ENCODE measurements at places on chromosomes 7 and 10. TPM values are rescaled to one million over a fixed set of nuclear protein-coding genes. Genes with fewer than 3 reads are reported as not detected.

The CALML5 gene
- not detected for polyA plus RNA-seq

The CALHM3 gene
- not detected for polyA plus RNA-seq

The COX19 gene
- polyA plus RNA-seq = 7.3 TPM

The C7orf33 gene
- polyA plus RNA-seq = not detected

The MRPL43 gene
- 142 TPM for polyA plus RNA-seq

The ZNF365 gene
- polyA plus RNA-seq = 1.2 TPM

The SYT15 gene
- polyA plus RNA-seq = 0.68 TPM

The TSPAN13 gene
- 5.0 TPM for polyA plus RNA-seq

The COL26A1 gene
- polyA plus RNA-seq = not detected

DNA sequence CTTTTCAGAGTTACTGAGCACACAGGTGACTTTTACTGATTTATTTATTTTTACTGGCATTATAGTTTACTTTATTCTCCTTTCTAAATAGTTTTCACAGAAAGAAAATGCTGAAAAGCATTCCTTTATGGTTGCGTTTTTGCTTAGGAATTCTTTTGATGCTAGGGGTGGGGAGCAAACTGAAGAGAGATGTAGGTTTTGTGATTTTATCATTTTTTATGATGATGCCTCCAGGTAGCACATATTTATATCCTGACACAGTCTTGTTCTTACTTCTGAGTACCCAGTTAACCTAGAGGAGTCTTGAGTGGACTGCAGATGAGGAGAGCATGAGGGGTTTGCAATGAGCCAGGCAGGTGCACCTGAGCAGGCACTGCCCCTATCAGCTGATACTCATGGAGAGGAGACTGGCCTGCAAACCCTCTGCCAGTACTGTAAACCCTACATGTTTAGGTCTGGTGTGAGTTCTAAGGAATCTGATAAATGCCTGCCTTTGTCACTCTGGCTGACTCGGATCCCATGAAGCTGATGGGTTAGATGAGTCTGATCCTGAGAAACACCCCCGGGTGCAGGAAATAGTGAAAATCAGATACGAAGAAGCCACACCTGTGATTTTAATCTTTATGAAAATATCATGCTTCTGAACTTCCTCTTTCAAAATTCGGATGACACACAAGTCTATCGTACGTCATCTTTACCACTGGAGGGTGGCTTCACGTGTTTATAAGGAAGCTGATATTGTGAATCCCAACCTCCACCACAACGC lies 302.9 kb downstream of the WDR37 start:
- H3K27me3 ChIP-seq = no peaks in the 10 kb centered on the region
- no peaks in the 10 kb centered on the region for H3K36me3 ChIP-seq
- no peak for DNase-seq

GRCh38 chr10:77630507-77630848 lies 7.1 kb downstream of the KCNMA1 start:
- no peaks in the 10 kb centered on the region for H3K36me3 ChIP-seq
- H3K27ac ChIP-seq = no peak overlapping the region
- DNase-seq = no peak

DNA sequence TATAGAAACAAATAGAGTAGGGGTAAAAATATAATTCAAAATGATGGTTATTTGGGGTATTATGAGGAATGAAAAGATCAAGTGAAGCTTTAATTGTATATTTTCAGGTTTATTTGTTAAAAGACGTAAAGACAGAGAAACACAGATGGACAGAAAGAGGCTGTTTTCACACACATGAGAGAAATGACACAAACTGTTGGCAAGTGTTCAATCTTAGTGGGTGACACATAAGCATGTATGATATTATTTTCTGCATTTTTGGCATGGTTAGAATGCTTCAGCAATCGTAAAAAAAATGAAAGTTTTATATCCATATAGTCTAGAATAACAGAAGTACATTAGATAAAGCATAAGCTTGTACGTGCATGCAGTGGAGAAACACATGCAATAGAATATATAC lies 464.4 kb upstream of the AKR1E2 start:
- no peak overlapping the region for H3K4me3 ChIP-seq
- no peak for DNase-seq
- H3K27me3 ChIP-seq = no peaks in the 10 kb centered on the region
- H3K36me3 ChIP-seq = no peaks in the 10 kb centered on the region
- H3K27ac ChIP-seq = no peak overlapping the region

DNA sequence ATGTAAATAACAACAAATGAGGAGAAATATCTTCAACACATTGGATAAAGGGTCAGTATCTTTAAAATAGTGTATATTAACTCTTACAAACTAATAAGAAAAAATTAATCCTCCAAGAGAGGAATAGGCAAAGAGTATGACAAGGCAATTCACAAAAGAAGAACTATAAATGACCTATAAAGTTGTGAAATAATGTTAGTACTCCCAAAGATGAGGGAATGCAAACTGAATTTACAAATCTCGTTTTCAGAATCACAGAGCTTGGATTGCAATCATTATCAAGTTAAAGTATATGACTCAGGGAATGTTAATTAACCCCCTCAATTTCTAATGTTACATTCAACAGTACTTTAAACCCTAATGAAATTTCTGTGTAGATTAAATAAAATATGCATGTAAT lies 87.3 kb upstream of the TARP start:
- H3K4me1 ChIP-seq = no peaks in the 10 kb centered on the region
- H3K27ac ChIP-seq = no peak overlapping the region
- no peak overlapping the region for H3K4me3 ChIP-seq
- no peak for DNase-seq

GRCh38 chr7:87886875-87887274 lies 10.6 kb downstream of the DBF4 start:
- no peaks in the 10 kb centered on the region for H3K4me1 ChIP-seq
- H3K4me3 ChIP-seq = no peak overlapping the region
- H3K27me3 ChIP-seq = no peaks in the 10 kb centered on the region

GRCh38 chr10:51768886-51769465 lies 69.6 kb upstream of the CSTF2T start:
- no peak overlapping the region for H3K27ac ChIP-seq
- peaks cover 7% of the 10 kb centered on the region for H3K4me1 ChIP-seq
- no peak for DNase-seq
- H3K4me3 ChIP-seq = no peak overlapping the region

DNA sequence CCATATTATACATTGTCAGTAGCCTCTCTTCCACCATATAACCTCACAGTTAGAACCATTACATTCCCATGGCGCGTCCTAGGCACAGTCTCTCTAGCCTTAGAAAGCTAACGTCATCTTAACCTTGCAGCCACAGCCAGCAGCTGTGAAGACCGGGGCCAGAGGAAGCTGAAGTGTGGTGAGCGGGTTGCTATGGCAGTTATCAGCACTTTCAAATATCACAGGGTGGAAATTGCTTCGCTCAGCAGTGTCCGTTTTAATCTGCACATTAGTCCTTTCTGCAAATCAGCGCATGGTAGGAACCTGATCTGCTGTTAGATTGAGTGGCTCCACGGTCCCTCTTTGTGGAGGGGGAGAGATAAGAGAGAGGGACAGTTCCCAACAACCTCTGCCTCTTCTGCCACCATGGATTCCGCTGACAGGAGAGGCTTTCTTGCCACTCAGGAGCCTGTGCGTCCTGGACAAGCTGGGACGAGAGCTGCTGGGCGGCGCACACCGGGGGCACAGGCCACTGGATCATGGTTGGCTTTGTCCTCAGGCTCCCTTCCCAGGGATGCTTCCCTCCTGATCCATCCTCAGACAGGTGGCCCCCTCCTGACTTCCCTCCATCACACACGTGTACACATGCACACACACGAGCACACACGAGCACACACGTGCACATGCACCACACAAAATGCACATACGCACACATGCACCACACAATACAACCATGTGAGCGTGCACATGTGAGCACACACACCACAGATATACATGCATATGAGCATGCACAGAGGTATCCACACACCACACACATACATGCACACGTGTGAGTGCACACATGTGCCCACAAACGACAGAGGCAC lies 93.8 kb downstream of the WDR37 start:
- no peak overlapping the region for H3K27ac ChIP-seq
- no peaks in the 10 kb centered on the region for H3K36me3 ChIP-seq
- no peaks in the 10 kb centered on the region for H3K4me1 ChIP-seq
- H3K27me3 ChIP-seq = peaks cover 5% of the 10 kb centered on the region

DNA sequence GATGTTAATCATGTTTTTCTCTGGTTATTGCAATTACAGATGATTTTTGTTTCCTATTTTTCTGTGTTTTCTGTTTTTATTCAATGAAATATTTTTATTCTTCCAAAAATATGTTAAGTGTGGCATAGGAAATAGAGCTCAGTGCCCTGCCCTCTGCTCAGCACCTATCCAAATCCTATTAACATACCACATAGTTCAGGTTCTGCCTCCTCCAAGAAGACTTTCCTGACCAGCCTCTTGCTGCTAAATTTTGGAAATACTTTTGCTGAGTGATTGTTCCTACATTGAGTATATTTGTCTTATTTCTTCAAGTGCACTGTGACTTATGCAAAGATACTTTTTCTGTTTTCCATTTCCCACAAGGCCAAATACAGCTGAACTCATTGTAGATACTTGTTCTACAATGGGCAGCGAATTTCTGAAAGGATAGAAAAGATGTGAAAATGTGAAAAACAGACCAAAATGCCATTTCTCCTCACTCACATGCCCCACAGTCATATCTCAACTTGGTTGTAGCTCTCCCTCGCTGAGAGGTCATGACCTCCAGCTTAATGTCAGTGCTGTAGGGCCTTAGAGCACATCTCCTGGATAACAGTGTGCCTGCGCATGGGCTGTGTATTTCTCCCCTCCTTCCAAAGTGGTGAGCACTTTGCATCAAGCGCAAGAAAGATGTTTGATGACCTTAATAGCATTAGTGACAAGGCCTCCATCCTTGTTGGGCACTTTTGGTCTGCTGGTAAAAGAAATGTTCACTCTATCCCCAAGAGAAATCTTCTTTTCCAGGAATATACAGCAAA lies 677.3 kb downstream of the LRMDA start:
- H3K4me3 ChIP-seq = no peak overlapping the region
- H3K4me1 ChIP-seq = peaks cover 4% of the 10 kb centered on the region
- H3K36me3 ChIP-seq = no peaks in the 10 kb centered on the region
- peaks cover 6% of the 10 kb centered on the region for H3K27me3 ChIP-seq
- no peak overlapping the region for H3K27ac ChIP-seq

GRCh38 chr10:50033481-50033880 lies 34.3 kb upstream of the WASHC2A start:
- DNase-seq = peak; percentile 74
- H3K27ac ChIP-seq = no peak overlapping the region
- H3K36me3 ChIP-seq = no peaks in the 10 kb centered on the region
- H3K4me1 ChIP-seq = no peaks in the 10 kb centered on the region
- no peak overlapping the region for H3K4me3 ChIP-seq

DNA sequence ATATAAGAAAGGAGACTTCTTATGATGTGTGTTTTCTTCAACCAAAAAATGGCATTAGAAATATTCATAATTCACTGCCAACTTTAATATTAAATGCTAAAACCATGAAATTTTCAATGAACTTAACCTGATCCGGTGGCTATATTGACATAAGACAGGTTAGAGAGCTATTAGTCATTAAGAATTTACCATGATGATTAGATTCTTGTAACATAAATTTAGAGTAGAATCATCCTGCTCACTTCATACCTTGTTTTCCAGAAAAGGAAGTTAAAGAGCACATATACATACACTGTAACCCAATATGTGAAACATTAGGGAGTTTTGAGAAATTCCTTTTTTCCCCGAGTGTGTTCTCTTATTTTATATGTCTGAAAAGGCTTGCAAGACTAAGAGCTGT lies 430.3 kb upstream of the SEMA3A start:
- DNase-seq = no peak
- no peaks in the 10 kb centered on the region for H3K27me3 ChIP-seq
- H3K27ac ChIP-seq = no peak overlapping the region
- no peak overlapping the region for H3K4me3 ChIP-seq
- peaks cover 2% of the 10 kb centered on the region for H3K4me1 ChIP-seq

GRCh38 chr7:155943251-155943899 lies 131.1 kb upstream of the SHH start:
- no peaks in the 10 kb centered on the region for H3K36me3 ChIP-seq
- H3K4me3 ChIP-seq = no peak overlapping the region
- H3K27me3 ChIP-seq = no peaks in the 10 kb centered on the region
- no peak overlapping the region for H3K27ac ChIP-seq

- H3K27ac ChIP-seq = peak overlapping the region; percentile 77
- H3K27me3 ChIP-seq = no peaks in the 10 kb centered on the region
- no peak overlapping the region for H3K4me3 ChIP-seq
- H3K36me3 ChIP-seq = no peaks in the 10 kb centered on the region
- H3K4me1 ChIP-seq = peaks cover 13% of the 10 kb centered on the region
Observed at GRCh38 chr10:34102893-34103506, 712.1 kb downstream of the PARD3 start.

- no peak overlapping the region for H3K27ac ChIP-seq
- H3K36me3 ChIP-seq = no peaks in the 10 kb centered on the region
- no peak for DNase-seq
- H3K27me3 ChIP-seq = peaks cover 18% of the 10 kb centered on the region
Observed at GRCh38 chr7:50396856-50397255, 53.3 kb downstream of the FIGNL1 start.

GRCh38 chr7:64892666-64893309 lies 10.3 kb upstream of the ZNF273 start:
- H3K27me3 ChIP-seq = peaks cover 38% of the 10 kb centered on the region
- no peak for DNase-seq
- no peaks in the 10 kb centered on the region for H3K4me1 ChIP-seq
- H3K4me3 ChIP-seq = no peak overlapping the region
- no peaks in the 10 kb centered on the region for H3K36me3 ChIP-seq

- H3K27me3 ChIP-seq = no peaks in the 10 kb centered on the region
- no peak for DNase-seq
- H3K4me1 ChIP-seq = no peaks in the 10 kb centered on the region
- no peak overlapping the region for H3K27ac ChIP-seq
- no peak overlapping the region for H3K4me3 ChIP-seq
Observed at GRCh38 chr10:128286762-128287500, 160.7 kb upstream of the MKI67 start.

DNA sequence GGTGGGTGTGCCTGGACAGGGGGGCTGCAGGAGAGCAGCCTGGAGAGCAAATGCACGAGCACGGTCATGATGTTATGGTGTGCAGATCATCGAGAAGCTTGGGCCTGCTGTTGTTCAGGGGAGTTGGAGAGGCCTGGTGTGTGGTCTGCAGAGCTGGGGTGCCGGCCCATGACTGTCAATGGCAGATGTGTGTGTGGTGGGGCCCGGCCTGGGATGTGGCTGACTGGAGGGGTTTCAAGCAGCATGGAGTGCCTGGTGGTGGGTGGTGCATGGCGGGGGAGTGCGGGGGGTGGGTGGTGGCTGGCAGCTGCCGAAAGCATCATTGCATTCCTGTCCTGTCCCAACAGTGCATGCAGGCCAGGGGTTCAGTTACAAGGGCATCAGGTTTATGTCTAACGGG lies 122.6 kb downstream of the DOCK1 start:
- H3K27me3 ChIP-seq = no peaks in the 10 kb centered on the region
- H3K4me1 ChIP-seq = no peaks in the 10 kb centered on the region
- H3K36me3 ChIP-seq = peaks cover 70% of the 10 kb centered on the region
- no peak overlapping the region for H3K4me3 ChIP-seq

DNA sequence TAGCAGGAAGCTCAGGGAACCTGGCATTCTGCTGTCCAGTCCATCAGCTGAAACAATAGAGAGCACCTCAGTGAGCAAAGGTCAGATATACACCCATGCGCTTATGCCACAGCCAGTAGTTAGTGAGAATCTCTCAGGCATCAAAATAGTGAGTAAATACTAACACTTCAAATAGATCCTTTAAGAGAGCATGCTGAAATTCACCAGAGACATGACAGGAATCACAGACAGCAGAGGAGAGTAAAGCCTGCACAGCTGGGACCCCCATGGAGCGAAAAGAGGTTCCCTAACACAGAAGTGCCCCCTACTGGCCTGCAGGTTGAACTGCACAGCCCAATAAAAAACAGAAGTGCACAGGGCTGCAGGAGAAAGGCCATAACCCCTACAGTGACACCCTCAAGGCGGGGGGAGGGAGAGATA lies 57.6 kb upstream of the ANTXRL start:
- H3K4me1 ChIP-seq = peaks cover 2% of the 10 kb centered on the region
- no peak overlapping the region for H3K27ac ChIP-seq
- DNase-seq = no peak
- H3K27me3 ChIP-seq = peaks cover 7% of the 10 kb centered on the region
- H3K36me3 ChIP-seq = no peaks in the 10 kb centered on the region

Measured in IMR-90 (cell line).